Cardiac septum (tissue), 1 donor: ENCODE measurements at places on chromosomes 13 and 19. TPM values are rescaled to one million over a fixed set of nuclear protein-coding genes. Genes with fewer than 3 reads are reported as not detected.
A peak's percentile ranks its signal among the peaks of the same experiment; 100 is the strongest.

Gene SLC10A2
- not detected for total RNA-seq

DNA sequence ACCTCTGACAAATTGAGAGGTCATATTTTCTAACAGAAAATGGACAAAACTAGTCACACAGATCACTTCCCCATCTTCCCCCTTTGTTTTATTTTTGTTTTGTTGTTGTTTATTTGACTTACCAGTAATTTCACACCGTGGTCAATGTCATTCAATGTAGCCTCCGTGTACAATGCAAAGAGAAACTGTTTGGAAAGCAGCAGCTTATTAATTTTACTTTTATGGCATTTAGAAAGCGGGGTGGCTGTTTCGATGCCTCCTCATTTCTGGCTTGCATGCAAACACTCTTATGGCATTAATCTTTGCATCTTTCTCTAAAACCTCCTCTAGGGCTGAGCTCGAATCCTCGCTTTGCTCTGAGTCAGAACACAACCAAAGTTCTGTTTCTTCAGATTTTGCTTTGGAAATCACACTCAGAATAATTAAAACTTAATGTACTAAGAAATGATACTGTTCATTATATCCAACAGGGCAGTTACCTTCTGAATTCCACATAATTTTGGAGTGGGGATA is 77.0 kb downstream of the ZNF536 start:
- no peak for DNase-seq

- no peak for DNase-seq
Observed at GRCh38 chr19:51292971-51293370, 18.5 kb upstream of the IGLON5 start.

DNA sequence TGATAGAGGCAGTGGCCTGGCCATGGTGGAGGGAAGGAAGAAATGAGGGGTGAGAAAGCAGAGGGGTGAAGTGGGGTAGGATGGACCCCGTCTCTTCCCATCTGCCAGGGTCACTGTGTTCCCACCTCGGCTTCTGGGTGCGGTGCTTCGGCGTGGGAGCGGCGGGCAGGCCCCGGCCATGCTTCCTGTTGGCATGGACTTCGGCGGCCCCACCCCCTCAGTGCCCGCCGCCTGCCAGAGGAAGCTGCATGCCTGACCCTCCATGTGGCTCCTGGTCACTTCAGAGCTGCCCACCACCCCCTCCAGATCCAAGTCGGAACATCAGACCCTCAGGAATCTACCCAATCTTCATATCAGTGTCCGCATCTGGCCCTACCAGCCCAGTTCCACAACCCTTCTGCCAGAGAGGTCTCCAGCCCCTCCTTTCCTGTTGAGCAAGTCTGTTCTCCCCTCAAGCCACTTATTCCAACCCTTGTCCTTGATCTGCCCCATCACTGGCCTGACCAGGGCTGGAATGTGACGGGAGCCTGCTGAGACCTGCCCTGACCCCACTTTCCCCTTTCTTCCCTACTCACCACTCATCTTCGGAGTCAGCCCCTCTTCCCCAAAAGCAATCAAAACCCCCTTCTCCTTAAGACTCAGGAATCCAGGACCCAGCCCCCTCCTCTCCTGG is 1.5 kb downstream of the KCNN4 start:
- DNase-seq: peak; percentile 83

GRCh38 chr13:74681891-74682290 is 547.7 kb upstream of the KLF12 start:
- DNase-seq: no peak

DNA sequence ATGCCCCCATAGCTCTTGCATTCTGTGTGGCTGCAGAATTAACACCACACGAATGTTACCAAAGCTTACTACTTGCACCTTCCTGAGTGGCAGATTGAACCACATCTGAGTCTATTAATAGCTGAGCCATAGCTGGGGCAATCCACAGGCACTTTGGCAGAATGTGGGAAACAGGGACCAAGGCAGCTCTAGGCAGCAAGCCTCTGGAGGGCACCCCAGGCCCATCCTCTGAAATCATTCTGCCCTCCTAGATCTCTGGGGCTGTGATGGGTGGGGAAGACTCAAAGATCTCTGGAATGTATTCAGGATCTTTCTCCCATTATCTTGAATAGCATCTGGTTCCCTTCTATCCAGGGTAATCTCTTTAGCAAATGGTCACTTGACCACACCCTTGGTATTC is 139.3 kb downstream of the TNFRSF19 start:
- no peak for DNase-seq

GRCh38 chr19:32098968-32099367 is 246.4 kb upstream of the ZNF507 start:
- no peak for DNase-seq

- DNase-seq: no peak
Observed at GRCh38 chr19:6979399-6979798, 41.8 kb downstream of the MBD3L2B start.
